Left lung (tissue), 14 donors: ENCODE measurements at places on chromosomes 16 and 17. TPM values are rescaled to one million over a fixed set of nuclear protein-coding genes. Genes with fewer than 3 reads are reported as not detected.

- no peak for DNase-seq
Observed at GRCh38 chr16:59192551-59193199, 458.6 kb upstream of the GOT2 start.

Gene USP7
- 112 TPM for polyA plus RNA-seq

- DNase-seq, result no peak
Observed at GRCh38 chr17:45888392-45888791, 6.0 kb upstream of the MAPT start.

DNA sequence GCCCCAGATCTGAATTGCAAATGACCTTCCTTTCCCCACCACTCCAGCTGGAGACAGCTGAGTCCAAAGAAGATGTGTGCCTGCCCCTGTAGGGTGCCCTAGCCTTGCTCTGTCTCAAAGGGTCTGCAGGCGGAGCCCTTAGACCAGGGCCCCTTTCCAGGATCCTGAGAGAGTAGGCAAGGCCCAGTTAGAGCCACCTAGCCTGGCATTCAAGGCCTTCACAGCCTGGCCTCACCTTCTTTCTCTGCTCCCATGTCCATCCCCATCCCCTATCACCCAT is 66.6 kb upstream of the LHX1 start:
- no peak for DNase-seq
